ENCODE measurements at places on chromosomes 3 and 15.

DNA sequence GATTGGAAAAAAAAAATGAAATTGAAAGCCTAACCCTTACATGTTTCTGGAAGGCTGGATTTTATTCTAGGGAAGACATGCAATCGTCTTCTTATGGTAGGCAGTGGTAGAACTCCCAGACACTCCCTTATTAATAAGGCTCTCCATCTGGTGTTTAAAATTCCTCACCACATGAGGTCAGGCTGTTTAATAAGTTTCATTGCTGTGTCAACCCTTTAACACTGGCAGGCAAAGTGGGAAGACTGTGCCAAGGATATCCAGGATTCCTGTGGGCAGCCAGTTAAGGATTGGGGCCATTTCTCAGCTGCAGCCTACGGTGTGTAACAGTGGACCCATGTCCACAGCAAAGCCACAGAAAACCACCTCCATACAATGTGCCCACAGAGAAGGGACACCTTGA lies 225.5 kb upstream of the CHRM5 start:
- no peak overlapping the region for H3K4me3 ChIP-seq
- no peak for DNase-seq
- no peak overlapping the region for H3K27ac ChIP-seq

DNA sequence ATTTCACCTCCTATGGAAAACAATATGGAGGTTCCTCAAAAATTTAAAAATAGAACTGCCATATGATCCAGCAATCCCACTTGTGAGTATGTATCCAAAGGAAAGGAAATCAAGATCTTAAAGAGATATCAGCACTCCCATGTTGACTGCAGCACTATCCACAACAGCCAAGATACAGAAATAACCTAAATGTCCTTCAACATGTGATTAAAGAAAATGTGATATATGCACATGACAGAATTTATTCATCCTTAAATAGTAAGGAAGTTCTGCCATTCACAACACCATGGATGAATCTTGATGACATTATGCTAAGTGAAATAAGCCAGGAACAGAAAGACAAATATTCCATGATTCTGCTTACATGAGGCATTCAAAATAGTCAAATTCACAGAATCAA lies 303.6 kb upstream of the LRRN1 start:
- H3K27ac ChIP-seq: no peak overlapping the region
- no peaks in the 10 kb centered on the region for H3K36me3 ChIP-seq
- H3K4me3 ChIP-seq: no peak overlapping the region
- no peaks in the 10 kb centered on the region for H3K4me1 ChIP-seq

DNA sequence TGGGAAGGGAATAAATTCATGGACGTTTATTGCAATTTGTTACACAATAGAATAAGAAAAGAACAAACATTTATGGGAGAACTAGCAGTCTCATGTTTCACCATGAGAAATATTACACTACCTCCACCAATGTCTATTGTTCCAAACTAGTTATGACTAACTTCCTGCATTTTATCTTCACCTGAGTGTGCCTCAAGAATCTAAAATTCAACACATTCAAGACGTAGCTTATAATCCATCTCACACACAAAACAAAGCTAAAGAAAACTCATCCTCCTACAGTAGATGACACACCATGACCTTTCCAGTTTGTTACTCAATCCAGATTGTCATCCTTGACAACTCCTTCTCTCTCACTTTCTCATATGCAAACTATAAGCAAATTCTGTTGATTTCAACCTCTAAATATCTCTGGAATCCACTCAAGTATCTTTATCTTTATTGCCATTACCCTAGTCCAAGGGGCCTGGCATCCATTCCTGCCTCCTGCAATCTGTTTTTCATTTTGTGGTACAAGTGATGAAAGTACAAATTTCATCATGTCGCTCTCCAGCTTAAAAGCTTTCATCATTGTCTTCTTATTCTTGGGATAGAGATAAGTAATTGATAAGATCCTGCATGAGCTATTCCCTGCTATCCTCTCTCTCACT lies 229.9 kb downstream of the NR2F2 start:
- DNase-seq: no peak
- H3K27ac ChIP-seq: no peak overlapping the region
- no peaks in the 10 kb centered on the region for H3K27me3 ChIP-seq
- H3K4me1 ChIP-seq: no peaks in the 10 kb centered on the region

DNA sequence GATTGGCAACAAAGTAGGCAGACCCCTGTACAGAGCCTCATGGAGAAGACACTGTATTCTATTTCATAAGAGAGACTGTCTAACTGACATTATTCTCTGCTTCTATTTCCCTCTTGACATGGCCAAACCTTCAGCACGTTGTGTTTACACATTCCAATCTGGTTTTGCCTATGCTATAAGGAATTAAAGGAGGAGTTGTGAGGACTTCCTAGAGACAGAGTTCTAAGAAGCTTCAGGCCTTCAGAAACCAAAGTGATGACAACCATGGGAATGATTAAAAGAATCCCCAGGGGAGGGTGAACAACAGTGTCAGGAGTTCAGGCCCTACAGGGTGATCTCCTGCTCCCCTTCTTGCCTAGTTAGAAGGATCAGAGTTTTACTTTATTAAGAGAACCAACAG lies 44.9 kb upstream of the CAPN7 start:
- DNase-seq: no peak
- H3K27ac ChIP-seq: no peak overlapping the region
- no peak overlapping the region for H3K4me3 ChIP-seq
- no peaks in the 10 kb centered on the region for H3K4me1 ChIP-seq

GRCh38 chr3:169556349-169556870 lies 107.1 kb downstream of the MECOM start:
- no peaks in the 10 kb centered on the region for H3K4me1 ChIP-seq
- no peak overlapping the region for H3K4me3 ChIP-seq
- H3K36me3 ChIP-seq: no peaks in the 10 kb centered on the region
- H3K27ac ChIP-seq: no peak overlapping the region
- no peaks in the 10 kb centered on the region for H3K27me3 ChIP-seq

- no peaks in the 10 kb centered on the region for H3K27me3 ChIP-seq
- no peak for DNase-seq
- no peaks in the 10 kb centered on the region for H3K4me1 ChIP-seq
- H3K4me3 ChIP-seq: no peak overlapping the region
Observed at GRCh38 chr3:197249542-197249941, 48.9 kb downstream of the DLG1 start.

GRCh38 chr3:15636028-15636709 lies 34.6 kb downstream of the BTD start:
- H3K4me3 ChIP-seq: no peak overlapping the region
- H3K36me3 ChIP-seq: no peaks in the 10 kb centered on the region
- H3K4me1 ChIP-seq: peaks cover 53% of the 10 kb centered on the region
- peak overlapping the region; percentile 78 for H3K27ac ChIP-seq

- H3K4me1 ChIP-seq: peaks cover 11% of the 10 kb centered on the region
- no peak overlapping the region for H3K4me3 ChIP-seq
- H3K36me3 ChIP-seq: no peaks in the 10 kb centered on the region
- no peak overlapping the region for H3K27ac ChIP-seq
Observed at GRCh38 chr15:58604455-58604923, 145.0 kb downstream of the ADAM10 start.

DNA sequence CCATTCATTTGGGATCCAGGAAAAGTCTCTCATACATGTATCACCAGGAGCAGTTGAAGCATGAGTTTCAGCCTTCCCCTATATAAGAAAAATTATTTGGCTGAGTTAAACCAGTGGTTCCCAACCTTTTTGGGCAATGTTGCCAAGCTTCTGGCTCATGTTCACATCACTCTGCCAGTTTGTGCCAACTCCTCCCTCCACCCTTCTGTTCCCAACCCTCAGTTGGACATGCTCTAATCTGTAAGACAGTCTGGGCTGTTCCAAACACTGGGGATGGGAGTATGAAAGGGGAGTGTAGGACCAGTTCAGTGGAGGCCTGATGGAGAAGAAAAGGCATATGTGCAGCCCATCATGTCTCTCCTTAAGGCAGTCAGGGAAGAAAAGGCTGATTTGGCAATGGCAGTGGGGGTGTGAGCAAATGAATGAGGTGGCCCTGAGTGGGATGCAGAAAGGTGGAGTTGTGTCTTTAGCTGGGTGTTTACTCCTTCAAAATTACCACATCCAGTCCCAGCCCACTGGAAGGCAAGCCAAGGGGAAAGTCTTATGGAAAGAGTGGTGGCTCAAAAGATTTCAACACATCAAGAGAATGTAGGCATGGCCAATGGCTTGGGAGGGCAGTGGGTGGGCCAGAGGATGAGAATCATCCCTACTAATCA lies 32.0 kb upstream of the PRICKLE2 start:
- no peak for DNase-seq
- no peak overlapping the region for H3K4me3 ChIP-seq
- no peaks in the 10 kb centered on the region for H3K27me3 ChIP-seq
- no peaks in the 10 kb centered on the region for H3K36me3 ChIP-seq

DNA sequence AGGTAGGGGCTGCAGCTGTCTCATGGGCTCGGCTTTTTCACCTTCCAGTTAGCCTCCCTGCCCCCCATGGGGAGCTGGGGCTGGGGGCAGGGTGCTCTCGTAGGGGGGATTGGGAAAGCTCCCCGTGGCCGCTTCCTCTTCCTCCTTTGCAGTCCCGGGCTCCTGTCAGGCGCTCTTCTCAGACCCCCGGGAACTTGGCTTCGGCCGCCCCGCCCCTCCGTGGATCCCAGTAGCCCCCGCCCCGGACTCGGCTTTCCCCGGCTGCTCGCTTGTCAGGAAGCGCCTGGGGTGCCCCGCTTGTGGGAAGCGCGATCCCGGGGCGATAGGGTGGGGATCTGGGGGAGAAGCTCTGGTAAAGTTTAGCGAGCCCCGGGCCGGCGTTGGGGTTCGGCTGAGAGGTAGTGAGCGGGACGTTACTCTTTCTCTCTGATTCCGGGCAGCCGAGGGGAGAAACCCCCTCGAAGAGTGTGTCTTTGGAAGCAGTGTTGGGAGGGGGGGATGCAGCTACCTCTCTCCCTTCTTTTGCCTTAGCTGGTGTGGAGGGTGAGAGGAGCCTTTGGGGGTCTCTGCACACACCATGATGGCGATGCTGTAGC lies 611 bp downstream of the PIAS1 start:
- H3K27ac ChIP-seq: peak overlapping the region; percentile 89
- H3K4me1 ChIP-seq: peaks cover 27% of the 10 kb centered on the region
- no peaks in the 10 kb centered on the region for H3K36me3 ChIP-seq
- DNase-seq: peak; percentile 51
- H3K27me3 ChIP-seq: no peaks in the 10 kb centered on the region
- H3K4me3 ChIP-seq: peak overlapping the region; percentile 91

GRCh38 chr15:69478259-69478781 lies 25.7 kb downstream of the RPLP1 start:
- no peaks in the 10 kb centered on the region for H3K27me3 ChIP-seq
- H3K4me1 ChIP-seq: no peaks in the 10 kb centered on the region
- no peaks in the 10 kb centered on the region for H3K36me3 ChIP-seq
- no peak overlapping the region for H3K27ac ChIP-seq

DNA sequence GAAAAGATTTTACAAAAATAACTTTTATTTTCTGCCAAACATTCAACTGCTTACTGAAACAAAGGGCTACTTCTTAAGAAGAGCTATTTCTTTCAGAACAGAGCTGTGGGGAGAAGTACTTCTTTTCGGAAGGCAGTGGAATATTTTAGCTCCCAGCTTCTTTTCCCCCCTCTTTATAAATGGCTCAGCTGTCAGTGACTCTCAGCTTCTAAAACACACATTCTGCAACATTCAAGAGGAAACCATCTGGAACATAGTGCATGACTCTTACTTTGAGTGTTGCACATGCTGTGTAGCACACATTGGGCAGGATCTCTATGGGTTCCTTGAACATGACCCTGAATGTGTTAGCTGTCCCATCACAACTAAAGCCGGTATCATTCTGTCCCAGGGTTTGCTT lies 7.0 kb upstream of the C15orf40 start:
- H3K27me3 ChIP-seq: no peaks in the 10 kb centered on the region

- DNase-seq: no peak
- no peak overlapping the region for H3K4me3 ChIP-seq
- no peak overlapping the region for H3K27ac ChIP-seq
- H3K27me3 ChIP-seq: no peaks in the 10 kb centered on the region
- H3K4me1 ChIP-seq: peaks cover 13% of the 10 kb centered on the region
Observed at GRCh38 chr3:11455956-11456355, 183.8 kb downstream of the ATG7 start.

- no peak overlapping the region for H3K4me3 ChIP-seq
- H3K36me3 ChIP-seq: no peaks in the 10 kb centered on the region
- peaks cover 3% of the 10 kb centered on the region for H3K27me3 ChIP-seq
- no peak for DNase-seq
Observed at GRCh38 chr3:57383406-57383805, 90.9 kb upstream of the ASB14 start.

DNA sequence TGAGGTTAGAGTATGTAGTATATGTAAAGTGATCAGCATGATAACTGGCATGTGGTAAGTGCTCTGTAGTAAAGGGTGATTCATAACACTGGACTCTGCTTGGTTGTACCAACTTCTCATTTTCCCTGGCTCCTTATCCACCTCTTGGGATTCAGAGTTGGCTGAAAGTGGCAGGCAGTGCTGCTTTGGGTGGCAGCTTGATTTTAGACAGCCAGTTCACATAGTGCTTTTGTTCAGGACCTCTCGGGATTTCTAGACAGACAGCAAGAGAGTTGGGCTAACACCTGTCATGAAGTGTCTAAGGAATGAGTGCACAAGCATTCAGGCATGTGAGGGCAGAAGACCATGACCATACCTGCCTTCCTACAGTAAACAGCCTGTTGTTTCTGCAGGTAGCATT lies 69.0 kb downstream of the RBM6 start:
- no peak overlapping the region for H3K4me3 ChIP-seq
- no peak overlapping the region for H3K27ac ChIP-seq
- DNase-seq: no peak
- peaks cover 60% of the 10 kb centered on the region for H3K36me3 ChIP-seq

DNA sequence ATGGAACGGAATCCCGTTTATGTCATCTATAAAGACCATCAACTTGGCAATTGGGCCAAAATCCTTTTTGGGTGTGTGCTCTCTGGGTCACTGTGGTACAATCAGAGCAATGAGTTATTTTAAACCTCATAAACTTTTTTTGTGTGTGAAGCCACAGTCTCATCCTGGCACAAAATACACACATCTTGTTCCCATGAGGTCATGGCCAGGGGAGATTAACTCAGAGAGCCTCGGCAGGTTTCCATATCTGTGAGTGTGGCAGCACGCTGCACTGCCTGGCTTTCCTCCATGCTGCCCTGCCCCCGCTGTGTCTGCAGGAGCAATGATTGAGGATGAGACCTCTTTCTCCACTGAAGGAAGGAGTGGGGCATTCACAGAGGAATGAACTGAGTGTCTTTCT lies 54.0 kb upstream of the DLG1 start:
- H3K4me1 ChIP-seq: peaks cover 20% of the 10 kb centered on the region
- H3K4me3 ChIP-seq: no peak overlapping the region
- H3K27ac ChIP-seq: peak overlapping the region; percentile 34
- DNase-seq: peak; percentile 70

DNA sequence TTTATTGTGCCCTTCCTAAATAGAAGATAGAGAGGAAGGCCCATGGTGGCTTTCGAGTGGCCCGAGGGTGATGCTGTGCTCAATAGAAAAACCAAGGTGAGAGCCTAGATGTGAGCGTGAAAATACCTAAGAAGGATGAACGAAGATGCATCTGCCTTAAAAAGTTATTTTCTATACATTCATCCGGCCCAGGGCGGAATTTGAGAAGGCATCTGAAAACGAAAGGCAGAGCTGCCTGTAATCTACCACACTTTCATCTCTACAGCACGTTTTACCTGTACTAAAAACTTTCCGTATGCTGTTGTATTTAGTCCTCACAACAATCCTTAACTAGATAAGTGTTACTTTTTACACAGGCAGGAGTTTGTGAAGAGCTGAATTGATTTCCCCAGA lies 1.4 kb downstream of the DUT start:
- peaks cover 43% of the 10 kb centered on the region for H3K36me3 ChIP-seq
- H3K27me3 ChIP-seq: no peaks in the 10 kb centered on the region
- H3K27ac ChIP-seq: no peak overlapping the region
- no peak for DNase-seq

- no peaks in the 10 kb centered on the region for H3K36me3 ChIP-seq
- DNase-seq: no peak
- no peaks in the 10 kb centered on the region for H3K27me3 ChIP-seq
- no peaks in the 10 kb centered on the region for H3K4me1 ChIP-seq
- H3K27ac ChIP-seq: no peak overlapping the region
Observed at GRCh38 chr3:89238846-89239245, 131.4 kb downstream of the EPHA3 start.

Measured in heart right ventricle (tissue), 16 donors.